Activated CD4-positive, alpha-beta T cell treated with anti-CD3 and anti-CD28 coated beads for 36 hours (primary cell): ENCODE measurements at places on chromosomes 2 and 18.

GRCh38 chr2:192544371-192544955 lies 349.7 kb upstream of the TMEFF2 start:
- DNase-seq, result no peak

GRCh38 chr2:234446404-234447076 lies 50.3 kb downstream of the ARL4C start:
- DNase-seq, result peak; percentile 86

DNA sequence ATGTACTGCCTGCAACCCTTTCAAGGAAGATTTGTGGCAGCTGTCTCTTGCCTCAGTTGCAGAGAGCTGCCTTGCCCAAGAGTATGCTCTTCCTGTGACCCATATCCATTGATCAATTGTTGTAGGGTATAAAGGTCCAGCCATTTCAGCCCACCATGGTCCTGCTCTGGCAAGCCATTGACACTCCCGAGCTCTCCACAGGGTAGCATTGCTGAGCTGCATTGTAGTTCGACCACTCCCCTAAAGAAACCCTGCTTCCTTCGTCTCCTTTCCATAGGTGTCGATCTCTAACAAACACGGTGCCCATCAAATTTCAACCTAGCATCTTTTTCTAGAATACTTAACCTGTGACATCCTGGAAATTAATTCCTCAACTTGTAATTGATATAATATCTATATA lies 104.9 kb upstream of the NDUFV2 start:
- no peak for DNase-seq

- no peak for DNase-seq
These were observed 180.7 kb downstream of the NCK2 start for GRCh38 chr2:105925390-105925789.

GRCh38 chr2:106566050-106566449 lies 78.9 kb downstream of the CD8B2 start:
- peak; percentile 83 for DNase-seq

- no peak for DNase-seq
These were observed 173.7 kb downstream of the CMPK2 start for GRCh38 chr2:6692056-6692455.

- DNase-seq, result no peak
These were observed 108.9 kb upstream of the DAPL1 start for GRCh38 chr2:158686210-158686691.

GRCh38 chr2:105243961-105244360 lies 2.4 kb downstream of the GPR45 start:
- no peak for DNase-seq

- peak; percentile 22 for DNase-seq
These were observed 347.5 kb downstream of the METTL4 start for GRCh38 chr18:2223849-2224248.

- no peak for DNase-seq
These were observed 38.1 kb downstream of the LDLRAD4 start for GRCh38 chr18:13256444-13257305.

DNA sequence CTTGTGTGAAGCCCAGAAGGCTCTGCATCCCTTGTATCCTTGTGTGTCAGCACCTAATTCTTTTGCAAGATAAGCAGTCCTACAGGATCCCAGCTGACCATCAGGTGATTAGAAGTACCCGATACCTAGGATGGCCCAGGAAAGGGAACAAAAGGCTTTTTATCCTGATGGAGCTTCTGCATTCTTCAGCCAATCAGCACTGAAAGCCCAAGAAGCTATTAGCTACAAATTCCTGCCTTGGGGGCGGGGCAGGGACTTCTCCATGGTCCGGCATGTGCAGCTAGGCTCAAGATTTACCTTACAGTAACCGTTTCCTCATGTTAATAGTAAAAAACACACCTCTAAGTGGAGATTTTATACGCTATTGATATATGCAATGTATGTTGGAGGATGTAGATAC lies 264.6 kb upstream of the THUMPD2 start:
- DNase-seq, result no peak

DNA sequence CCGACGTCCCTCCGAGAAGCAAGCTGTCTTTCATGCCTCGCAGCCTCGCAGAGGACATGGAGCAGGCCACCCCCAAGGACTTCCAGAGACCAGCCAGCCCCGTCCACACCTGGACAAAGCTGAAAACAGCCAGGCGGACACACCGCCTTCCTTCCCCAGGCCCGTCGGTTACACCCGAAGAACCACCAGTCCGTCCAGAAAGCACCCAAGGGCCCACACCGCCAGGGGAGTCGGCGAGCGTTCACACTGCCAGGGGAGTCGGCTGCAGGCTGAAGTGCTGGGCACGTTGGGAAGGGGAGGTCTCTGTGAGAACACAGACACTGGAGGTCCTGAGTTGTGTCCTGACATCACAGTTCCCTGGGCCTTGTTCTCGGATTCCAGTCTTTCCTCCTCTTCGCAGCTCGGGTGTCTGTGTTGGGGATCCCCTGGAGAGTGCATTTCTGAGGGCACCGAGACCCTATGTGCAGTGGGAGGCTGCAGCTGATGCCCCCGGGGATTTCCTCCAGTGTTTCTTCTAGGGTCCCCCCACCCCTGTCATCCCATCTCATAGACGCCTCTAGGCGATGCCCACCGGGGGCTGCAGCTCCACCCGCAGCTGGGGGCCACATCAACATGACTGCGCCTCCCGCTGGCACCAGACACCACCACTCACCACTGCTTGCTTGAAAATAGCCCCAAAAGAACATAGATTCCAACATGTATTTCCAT lies 344.4 kb upstream of the SALL3 start:
- DNase-seq, result no peak

GRCh38 chr2:43041661-43042360 lies 184.6 kb downstream of the ZFP36L2 start:
- DNase-seq, result no peak

- DNase-seq, result no peak
These were observed 318.3 kb downstream of the MEIS1 start for GRCh38 chr2:66753257-66753656.

- DNase-seq, result no peak
These were observed 419.3 kb upstream of the TNP1 start for GRCh38 chr2:217279140-217279539.

DNA sequence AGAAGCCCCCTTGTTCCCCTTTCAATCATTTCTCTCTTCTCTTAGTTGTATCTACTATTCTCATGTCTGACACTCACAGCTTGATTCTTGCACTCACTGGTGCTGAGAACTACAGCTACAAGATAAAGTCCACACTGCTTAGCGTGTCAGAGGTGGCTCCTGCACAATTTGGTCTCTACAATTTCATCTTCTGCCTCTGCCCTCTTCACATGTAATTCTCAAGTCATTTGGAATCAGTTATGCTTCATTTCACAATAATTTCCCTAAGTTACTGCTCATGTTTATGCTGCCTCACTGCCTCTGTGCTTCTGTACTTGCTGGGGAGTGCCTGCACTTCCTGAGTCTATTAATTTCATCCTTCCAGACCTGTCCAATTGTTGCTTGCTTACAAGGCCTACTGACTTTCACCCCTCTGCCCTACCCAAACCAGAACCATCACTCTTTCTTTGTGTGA lies 11.6 kb upstream of the NAB1 start:
- DNase-seq, result no peak

GRCh38 chr2:116879650-116880160 lies 934.8 kb upstream of the DDX18 start:
- no peak for DNase-seq

GRCh38 chr2:215973954-215974699 lies 39.2 kb downstream of the MREG start:
- DNase-seq, result no peak

DNA sequence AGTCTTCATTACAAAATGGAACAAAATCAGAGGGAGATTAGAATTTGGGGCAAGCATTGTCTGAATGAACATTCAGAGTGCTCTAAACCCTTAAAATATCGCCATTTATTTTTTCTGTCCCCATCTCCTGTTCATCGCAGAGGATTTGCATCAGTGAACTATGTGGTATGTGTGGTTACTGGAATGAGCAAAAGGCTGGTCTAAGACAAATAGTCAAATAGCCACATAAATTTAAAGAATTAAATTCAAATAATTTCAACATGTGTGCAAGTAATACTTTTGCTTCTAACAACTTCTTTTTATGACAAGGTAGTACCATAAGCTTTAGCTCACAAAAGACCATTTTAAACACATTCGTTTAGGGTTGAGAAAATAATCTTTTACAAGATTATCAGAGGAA lies 82.6 kb upstream of the ST8SIA3 start:
- no peak for DNase-seq

DNA sequence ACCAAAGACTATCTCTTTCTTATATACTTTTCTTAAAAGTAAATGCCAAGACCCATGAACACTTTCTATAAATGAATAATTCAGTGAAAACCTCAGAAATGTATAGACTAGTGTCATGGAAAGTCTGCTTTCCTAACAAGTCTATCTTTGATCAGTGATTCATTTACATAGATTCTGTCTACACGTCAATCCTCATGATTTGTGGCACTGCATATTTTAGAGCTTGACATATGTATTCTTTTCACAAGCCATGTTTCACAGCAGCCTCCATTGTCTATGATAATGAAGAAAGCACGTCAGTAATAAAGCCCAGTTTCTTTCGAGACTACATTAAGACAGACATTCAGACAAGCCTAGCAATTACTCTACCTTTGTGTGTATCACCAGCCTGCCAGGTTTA lies 486.6 kb downstream of the IRS1 start:
- no peak for DNase-seq

DNA sequence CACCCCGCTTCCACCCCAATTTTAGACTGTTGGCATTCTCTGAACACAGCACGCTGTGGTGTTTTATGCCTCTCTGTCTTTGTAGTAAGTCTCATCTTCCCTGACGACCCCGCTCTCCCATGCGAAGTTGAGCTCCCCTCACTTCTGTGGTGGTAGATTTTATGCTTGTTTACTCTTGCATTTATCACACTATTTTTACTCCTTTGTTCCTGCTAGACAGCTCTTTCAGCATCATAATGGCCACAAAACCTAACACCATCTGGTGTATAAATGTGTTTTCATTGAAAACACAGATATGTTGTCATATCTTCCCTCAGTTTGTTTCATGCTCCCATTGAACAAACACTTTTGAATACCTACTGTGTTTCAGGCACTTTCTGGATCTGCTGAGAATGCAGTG lies 57.1 kb downstream of the PKP4 start:
- DNase-seq, result no peak

GRCh38 chr18:70030728-70031127 lies 83.1 kb upstream of the CD226 start:
- no peak for DNase-seq

- DNase-seq, result peak; percentile 86
These were observed 289.2 kb downstream of the TNS1 start for GRCh38 chr2:217713395-217714286.

- DNase-seq, result no peak
These were observed 16.0 kb downstream of the ZBTB7C start for GRCh38 chr18:48393170-48393569.

- DNase-seq, result no peak
These were observed 227.6 kb upstream of the SMIM21 start for GRCh38 chr18:75654851-75655751.

DNA sequence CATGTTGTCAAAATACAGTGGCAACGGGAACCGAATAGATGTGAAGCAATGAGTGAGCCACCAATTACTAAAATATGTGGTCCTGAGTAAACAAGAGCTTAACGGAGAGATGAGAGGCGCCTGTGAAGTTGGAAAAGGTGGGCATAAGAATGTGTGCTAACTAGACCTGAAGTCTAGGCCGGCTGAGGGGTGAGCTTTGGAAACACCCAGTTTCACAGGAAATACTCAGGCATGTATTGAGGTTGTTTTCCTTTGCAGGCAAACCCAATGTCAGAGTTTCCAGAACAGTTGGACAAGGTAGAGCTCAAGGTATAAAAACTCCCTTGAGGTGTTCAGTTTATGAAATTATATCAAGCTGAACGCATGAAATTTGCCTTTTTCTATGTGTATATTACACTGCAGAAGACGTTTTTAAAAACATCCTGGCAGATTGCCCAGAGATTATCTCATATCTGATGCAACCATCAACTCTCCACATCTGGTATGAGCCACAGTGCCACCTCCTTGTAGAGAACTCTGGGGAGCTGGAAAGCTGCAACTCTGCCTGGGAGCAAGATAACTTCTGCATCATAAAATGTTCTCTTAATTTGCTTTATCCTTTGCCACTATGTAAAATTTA lies 3.9 kb upstream of the WDSUB1 start:
- peak; percentile 45 for DNase-seq

DNA sequence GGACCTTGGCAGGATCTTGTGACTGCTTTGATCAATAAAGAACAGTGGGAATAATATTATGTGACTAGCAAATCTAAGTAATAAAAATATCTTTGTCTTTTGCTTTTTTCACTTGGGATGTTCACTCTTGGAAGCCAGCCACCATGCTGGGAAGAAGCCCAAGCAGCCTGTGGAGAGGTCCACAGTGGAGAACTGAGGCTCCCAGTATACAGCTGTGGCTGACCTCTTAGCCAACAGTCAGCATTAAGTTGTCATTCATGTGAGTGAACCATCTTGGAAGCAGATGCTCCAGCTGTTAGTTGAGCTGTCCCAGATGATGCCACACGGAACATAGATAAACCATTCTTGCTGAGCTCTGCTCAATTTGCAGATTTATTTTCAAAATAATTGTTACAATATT lies 160.0 kb downstream of the OSR1 start:
- no peak for DNase-seq

DNA sequence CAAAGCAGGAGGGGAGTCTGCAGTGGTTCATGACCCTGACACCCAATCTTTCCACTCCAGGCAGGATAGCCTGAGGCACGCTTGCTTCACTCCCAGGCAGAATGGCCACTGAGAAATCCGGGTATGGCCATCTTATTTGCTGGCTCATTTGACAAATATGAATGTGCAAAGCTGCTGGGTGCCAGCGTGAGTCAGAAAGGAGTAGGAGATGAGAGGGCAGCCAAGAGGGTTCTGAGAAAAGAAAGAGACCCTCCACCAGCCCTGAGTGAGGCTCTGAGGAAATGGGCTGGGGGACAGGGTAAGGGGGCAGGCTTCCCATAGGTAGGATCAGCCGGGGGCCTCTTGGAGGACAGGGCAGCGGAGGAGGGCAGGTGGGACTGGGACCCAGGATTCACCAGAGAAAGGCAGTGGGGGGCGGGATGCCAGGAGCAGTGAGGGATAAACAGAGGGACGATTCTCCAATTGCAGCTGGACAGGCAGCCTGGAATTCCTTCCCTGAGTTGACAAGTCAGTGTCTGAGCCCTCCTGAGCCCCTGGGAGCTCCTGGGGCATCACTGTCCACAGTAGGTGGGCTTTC lies 15.2 kb downstream of the RAMP1 start:
- DNase-seq, result no peak

DNA sequence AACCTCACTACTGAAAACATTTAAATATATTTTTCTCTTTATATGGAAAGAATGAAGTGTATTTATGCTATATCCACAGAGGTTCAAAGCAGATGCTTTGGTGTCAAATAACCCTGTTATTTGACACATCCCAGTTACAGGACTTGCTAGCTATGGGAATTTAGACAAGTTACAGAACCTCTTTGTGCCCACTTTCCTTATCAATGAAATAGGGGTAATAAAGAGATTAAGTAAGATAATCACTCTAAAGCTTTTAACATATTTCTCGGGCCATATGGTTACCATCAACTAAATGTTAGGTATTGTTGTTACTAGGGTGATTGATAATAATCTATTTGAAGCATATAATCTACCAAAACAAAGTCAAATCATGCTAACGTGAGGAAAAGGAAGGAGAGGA lies 1660.6 kb upstream of the NXPH2 start:
- DNase-seq, result no peak
